Activated T-helper 9 cell treated with anti-CD3 and anti-CD28 coated beads, Interleukin-2, amount 50 U/mL, for 16 hours (primary cell): ENCODE measurements at places on chromosomes 1 and 21.

DNA sequence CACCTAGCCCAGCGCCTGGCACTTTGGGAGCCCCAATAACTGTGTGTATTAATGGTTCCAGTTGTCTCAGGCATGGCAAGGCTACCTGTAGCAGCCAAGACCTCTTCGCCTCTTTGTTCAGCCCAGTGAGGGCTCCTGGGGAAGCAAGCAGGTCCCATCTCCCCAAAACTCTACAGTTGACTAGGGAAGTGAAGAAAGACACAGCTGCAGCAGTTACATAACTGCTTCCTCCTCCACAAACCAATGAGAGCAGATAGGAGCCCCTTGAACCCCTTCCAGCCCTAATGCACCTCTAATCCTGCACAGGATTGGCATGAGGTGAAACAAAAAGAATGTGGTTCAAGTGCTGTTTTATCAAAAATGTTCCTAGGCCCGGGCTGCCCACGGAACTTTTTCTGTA is 100.5 kb downstream of the SYF2 start:
- no peak for DNase-seq

GRCh38 chr1:100231721-100232120 is 17.9 kb downstream of the DBT start:
- DNase-seq: no peak

DNA sequence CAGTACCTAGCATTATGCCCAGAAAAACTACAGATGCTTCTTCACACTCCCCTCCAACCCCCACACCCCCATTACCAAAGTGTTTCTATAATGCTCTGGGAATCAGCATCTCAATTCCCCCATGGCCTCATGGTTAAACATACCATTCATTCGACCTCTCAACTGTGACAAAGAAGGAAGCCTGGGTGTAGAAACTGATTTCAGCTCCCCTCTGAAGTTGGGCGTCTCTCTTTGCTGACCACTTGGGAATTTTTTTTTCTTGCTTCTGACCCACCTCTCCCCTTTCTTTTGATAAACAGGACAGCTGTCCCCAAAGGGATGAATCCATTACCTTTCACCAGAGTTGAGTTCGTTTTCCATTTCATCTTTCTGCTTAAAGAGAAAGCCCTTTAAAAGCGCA is 116.4 kb upstream of the HOOK1 start:
- DNase-seq: no peak

- no peak for DNase-seq
Measured at GRCh38 chr1:167543199-167543990, 10.2 kb downstream of the CREG1 start.

GRCh38 chr1:41144285-41144684 is 97.8 kb downstream of the SCMH1 start:
- DNase-seq: no peak

DNA sequence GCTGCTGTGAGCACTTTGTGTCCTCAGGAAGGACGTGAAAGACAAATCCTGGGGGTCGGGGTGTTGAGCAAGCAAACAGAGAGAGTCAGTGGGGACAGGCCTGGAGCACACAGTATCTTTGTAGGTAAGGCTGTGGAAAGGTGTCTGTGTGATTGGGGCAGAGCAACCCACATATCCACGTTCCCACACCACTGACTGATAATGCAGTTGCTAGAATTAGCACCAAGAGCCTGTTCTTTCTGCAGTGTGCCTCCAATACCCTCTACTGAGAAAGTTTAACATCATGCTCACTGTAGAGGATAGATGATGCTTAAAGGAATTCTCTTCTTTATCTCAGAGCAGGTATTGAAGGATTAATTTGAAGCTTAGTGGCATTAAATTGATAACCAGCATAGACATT is 161.1 kb downstream of the PIK3R3 start:
- DNase-seq: no peak

DNA sequence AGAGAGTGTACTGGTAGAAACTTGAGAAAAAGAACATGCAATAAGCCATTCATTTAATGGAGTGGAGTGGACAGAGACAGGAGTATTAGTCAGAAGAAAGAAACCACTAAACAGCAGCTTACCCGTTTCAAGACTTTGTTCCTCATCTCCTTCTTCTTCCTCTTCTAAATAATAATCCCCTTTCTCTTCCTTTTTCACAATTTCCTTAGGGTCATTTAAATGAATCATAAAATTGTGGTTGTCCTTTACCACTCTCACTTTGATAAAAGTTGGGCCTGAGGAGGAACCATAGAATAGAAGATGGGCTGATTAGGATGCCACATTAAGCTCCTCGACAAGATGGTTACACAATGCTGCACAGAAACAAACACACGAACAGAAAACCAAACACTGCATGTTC is 109.6 kb downstream of the WDR3 start:
- DNase-seq: no peak

DNA sequence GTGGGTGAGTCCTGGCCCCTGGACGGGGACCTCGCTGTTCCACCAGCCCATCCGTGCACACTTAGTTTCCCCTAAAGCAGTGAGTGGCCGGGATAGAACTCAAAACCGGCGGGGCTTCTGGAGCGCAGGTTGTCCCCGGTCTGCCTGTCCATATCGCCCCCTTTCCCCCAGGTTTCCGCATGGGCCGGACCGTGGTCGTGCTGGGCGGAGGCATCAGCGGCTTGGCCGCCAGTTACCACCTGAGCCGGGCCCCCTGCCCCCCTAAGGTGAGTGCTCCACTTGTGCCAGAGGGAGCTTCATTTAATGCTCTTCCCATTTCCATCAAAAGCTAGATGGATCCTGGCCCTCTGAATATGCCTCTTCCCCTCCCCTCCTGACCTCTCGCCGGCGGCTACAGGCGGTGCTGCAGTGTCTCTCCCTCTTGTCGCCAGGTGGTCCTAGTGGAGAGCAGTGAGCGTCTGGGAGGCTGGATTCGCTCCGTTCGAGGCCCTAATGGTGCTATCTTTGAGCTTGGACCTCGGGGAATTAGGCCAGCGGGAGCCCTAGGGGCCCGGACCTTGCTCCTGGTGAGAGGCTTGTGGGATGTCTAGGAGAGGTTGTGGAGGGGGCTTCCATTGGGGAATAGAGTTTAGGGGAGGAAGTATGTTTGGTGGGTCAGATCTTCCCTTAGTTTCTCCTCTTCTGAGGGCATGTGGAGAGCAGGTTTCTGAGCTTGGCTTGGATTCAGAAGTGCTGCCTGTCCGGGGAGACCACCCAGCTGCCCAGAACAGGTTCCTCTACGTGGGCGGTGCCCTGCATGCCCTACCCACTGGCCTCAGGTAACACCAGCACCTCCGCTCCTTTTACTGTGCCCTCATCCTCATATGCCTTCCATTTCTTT is 683 bp downstream of the PPOX start:
- DNase-seq: no peak

GRCh38 chr1:115560027-115560426 is 81.7 kb upstream of the VANGL1 start:
- no peak for DNase-seq

GRCh38 chr1:198304431-198304830 is 147.6 kb downstream of the NEK7 start:
- DNase-seq: no peak

DNA sequence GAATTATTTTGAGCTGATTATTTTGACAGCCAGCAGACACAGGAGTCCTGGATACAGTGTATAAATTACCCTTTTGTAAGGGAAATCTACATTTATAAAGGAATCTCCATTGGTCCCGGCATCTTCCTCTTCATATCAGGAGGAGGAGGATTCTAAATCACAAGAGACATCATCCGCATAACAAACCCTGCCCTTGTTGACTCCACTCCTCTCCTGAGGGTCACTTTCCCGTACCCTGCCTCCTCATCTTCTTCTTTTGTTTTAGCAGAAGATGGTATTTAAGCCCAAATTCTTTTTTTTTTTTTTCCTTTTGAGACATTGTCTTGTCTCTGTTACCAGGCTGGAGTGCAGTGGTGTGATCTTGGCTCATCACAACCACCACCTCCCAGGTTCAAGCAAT is 14.6 kb upstream of the PKNOX1 start:
- no peak for DNase-seq

- no peak for DNase-seq
Measured at GRCh38 chr1:116076831-116077230, 34.4 kb upstream of the MAB21L3 start.

DNA sequence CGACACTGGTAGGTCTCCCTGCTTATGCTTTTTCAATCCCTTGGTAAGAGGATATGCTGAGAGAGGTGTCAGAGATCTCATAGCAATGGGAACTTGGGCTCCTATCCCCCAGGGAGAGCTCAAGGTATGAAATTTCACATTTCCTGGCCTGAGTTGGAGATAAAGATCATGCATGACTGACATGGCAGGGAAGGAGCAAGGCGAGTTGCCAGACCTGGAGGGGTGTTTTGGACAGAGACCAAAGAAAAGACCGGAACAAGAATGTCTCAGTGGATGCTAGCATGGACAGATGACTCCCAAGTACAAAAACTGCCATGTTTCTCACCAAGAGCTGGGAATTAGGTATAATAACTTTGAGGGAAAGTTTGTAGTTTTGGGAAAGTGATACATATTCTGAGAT is 334.1 kb upstream of the B3GALT2 start:
- DNase-seq: no peak

- DNase-seq: no peak
Measured at GRCh38 chr21:33981391-33982101, 65.9 kb upstream of the ATP5PO start.

GRCh38 chr1:51837243-51837642 is 41.3 kb downstream of the NRDC start:
- DNase-seq: no peak

DNA sequence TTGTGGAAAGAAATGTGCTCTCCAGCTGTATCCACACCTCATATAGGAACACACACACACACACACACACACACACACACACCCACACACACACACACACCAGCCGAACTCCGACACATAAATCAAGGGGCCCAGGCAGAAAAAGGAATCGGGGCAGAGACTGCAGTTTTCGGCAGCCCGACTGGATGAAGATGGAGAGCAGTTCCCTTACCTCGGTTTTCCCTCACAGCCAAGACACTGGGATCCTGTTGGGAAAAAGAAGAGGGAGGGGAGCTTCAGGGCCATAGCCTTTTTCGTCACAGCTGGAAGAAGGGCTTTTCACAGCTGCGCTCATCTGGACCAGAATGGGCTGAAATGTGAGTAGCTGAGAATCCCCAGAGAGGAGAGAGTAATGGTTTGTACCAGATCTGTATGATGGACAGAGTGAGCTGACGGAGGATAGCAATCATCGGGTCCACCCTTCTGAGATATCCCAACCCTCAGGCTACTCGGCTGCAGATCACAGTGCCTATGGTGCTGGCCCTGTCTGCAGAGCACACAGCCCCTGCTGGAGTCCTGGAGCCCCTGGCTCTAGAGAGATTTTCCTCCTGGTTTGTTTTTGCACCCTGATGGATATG is 37.7 kb downstream of the PIK3C2B start:
- DNase-seq: no peak
